ENCODE measurements at places on chromosomes 4 and X.
A peak's percentile ranks its signal among the peaks of the same experiment; 100 is the strongest.

- H3K27me3 ChIP-seq, result peaks cover 29% of the 10 kb centered on the region
- no peak overlapping the region for H3K4me3 ChIP-seq
- DNase-seq, result no peak
- no peak overlapping the region for H3K27ac ChIP-seq
- H3K36me3 ChIP-seq, result peaks cover 2% of the 10 kb centered on the region
- peaks cover 16% of the 10 kb centered on the region for H3K4me1 ChIP-seq
These were observed 2.6 kb downstream of the PNCK start for GRCh38 chrX:153670748-153671588.

GRCh38 chrX:133294126-133294525 is 76.0 kb upstream of the TFDP3 start:
- no peak overlapping the region for H3K27ac ChIP-seq
- no peaks in the 10 kb centered on the region for H3K36me3 ChIP-seq

- H3K4me3 ChIP-seq, result peak overlapping the region; percentile 97
- H3K4me1 ChIP-seq, result peaks cover 9% of the 10 kb centered on the region
- peaks cover 15% of the 10 kb centered on the region for H3K27me3 ChIP-seq
- H3K36me3 ChIP-seq, result no peaks in the 10 kb centered on the region
- DNase-seq, result no peak
These were observed 39.7 kb downstream of the ENPEP start for GRCh38 chr4:110515676-110516075.

- H3K36me3 ChIP-seq, result no peaks in the 10 kb centered on the region
- no peak overlapping the region for H3K4me3 ChIP-seq
- DNase-seq, result no peak
- H3K27me3 ChIP-seq, result no peaks in the 10 kb centered on the region
- H3K4me1 ChIP-seq, result no peaks in the 10 kb centered on the region
- no peak overlapping the region for H3K27ac ChIP-seq
These were observed 152.6 kb downstream of the GRIA3 start for GRCh38 chrX:123336666-123337065.

- H3K36me3 ChIP-seq, result no peaks in the 10 kb centered on the region
- peaks cover 5% of the 10 kb centered on the region for H3K4me1 ChIP-seq
- peak overlapping the region; percentile 61 for H3K27ac ChIP-seq
These were observed 29.6 kb downstream of the ADH7 start for GRCh38 chr4:99405433-99406115.

- no peak for DNase-seq
- H3K36me3 ChIP-seq, result no peaks in the 10 kb centered on the region
- no peak overlapping the region for H3K27ac ChIP-seq
- H3K4me1 ChIP-seq, result no peaks in the 10 kb centered on the region
These were observed 212.7 kb downstream of the GRID2 start for GRCh38 chr4:92516450-92516849.

DNA sequence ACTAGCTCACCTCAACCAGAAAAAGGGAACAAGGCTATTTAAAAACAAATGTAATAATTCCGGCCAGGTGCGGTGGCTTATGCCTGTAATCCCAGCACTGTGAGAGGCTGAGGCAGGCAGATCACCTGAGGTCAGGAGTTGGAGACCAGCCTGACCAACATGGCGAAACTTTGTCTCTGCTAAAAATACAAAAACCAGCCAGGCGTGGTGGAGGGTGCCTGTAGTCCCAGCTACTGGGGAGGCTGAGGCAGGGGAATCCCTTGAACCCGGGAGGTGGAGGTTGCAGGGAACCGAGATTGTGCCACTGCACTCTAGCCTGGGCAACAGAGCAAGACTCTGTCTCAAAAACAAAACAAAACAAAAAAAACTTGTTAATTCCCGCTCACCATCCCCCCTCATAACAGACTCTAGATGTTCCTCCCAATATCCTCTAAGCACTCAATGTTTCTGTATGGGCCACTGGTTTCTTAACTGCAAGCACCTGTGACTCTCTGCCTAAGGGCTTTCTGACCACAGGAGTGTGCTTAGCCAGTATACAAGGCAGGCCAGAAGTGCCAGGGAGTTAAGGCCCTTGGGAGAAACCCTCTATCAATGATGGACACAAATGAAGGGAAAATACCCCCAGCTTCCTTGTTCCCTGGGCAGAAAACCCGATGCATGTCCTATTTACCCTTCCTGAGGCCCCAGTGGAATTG is 21.0 kb upstream of the THOC2 start:
- no peak overlapping the region for H3K4me3 ChIP-seq
- peaks cover 3% of the 10 kb centered on the region for H3K36me3 ChIP-seq
- no peak for DNase-seq
- H3K4me1 ChIP-seq, result no peaks in the 10 kb centered on the region
- H3K27ac ChIP-seq, result no peak overlapping the region

DNA sequence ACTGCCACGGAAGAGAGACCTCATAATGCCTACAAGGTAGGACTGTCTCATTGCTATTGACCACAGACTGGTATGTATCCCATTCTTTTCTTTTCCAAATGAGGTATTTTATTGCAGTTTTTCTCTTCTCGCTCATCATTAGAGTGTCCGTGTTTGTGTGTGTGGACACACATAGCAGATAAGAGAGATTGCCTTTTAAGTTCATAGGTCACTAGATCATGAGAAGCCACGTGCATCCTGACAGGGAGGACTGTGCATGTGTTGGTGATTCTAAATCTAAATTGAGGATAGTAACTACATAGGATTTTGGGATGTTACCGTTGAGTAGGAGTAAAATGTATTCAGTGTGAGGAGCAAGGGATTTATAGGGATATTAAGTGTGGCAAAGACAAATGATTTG is 37.3 kb downstream of the HPGD start:
- DNase-seq, result no peak
- no peak overlapping the region for H3K4me3 ChIP-seq
- H3K27ac ChIP-seq, result no peak overlapping the region

DNA sequence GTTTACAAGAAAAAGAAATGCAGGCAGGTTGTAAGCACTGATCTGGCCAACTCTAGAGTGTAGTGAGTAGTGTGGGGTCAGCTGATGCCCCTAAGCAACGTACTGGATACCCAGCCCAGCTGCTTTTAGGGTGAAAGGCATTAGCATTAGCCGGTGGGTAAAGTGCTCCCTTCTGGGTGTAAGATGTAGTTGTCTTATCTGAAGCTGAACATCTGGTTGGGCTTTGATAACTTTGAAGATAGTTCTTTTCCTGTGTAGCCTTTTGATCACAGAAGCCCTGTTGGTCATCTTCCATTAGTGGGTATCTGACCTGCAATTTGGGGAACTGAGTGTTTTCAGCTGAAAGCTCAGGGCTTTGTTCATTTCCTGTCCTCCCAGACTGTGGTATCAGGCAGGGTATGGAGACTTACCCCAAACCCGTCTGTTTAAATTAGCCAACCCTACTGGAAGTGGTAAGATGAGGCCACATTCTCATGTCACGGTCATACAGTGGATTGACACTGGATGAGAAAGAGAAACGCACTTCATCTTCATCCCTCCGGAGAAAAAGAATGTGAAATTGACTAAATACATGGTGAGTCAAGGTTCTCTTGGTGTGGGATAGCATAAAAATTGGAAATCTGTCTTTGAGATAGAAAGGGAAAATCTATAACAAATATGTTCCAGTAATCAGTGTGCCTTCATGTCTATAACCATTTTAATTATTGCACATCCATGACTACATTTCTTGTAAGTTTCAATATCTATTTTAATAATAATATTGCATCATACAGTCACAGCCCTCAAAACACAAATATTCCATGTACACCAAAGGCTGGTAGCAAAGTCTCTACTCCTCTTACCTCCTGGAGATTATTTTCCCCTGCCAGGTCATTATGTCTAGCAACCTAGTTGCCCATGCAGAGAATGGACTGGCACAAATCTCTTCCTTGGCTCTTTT is 8.7 kb downstream of the RHOH start:
- H3K27me3 ChIP-seq, result no peaks in the 10 kb centered on the region
- peaks cover 63% of the 10 kb centered on the region for H3K4me1 ChIP-seq
- H3K27ac ChIP-seq, result peak overlapping the region; percentile 99
- H3K36me3 ChIP-seq, result peaks cover 14% of the 10 kb centered on the region
- DNase-seq, result no peak

- no peak within 1 kb of the TSS for H3K27ac ChIP-seq
- no peak within 1 kb of the TSS for H3K4me3 ChIP-seq
- H3K36me3 ChIP-seq, result peaks cover 4% of the 10 kb centered on the region
These were observed at the start of gene CRMP1 for GRCh38 chr4:5893004-5893580. CRMP1 (minus strand) TSS chr4:5893086; CDS start chr4:5892969, 117 bp downstream.

GRCh38 chrX:155841232-155841631 is 39.9 kb upstream of the VAMP7 start:
- no peak for DNase-seq
- H3K27ac ChIP-seq, result no peak overlapping the region

DNA sequence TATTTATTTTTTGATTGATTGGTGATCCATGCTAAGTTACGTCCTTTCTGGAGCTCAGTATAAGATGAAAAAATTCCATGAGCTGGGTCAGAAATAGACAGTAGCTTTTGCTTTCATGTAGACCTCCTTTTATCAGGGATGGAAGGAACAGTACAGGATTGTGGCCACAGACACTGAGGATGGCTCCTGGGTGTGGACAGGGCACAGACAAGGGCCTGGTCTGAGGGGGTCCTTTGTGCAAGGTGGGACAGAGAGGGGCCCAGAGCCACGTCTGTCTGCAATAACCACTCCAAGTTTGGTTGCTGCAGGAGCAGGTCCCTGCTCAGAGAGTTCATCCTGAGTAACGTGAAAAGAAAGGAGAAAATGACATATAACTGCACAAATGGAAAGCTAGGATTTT is 127.1 kb downstream of the ENPP6 start:
- DNase-seq, result no peak
- no peak overlapping the region for H3K27ac ChIP-seq
- H3K4me1 ChIP-seq, result peaks cover 2% of the 10 kb centered on the region
- H3K4me3 ChIP-seq, result no peak overlapping the region

DNA sequence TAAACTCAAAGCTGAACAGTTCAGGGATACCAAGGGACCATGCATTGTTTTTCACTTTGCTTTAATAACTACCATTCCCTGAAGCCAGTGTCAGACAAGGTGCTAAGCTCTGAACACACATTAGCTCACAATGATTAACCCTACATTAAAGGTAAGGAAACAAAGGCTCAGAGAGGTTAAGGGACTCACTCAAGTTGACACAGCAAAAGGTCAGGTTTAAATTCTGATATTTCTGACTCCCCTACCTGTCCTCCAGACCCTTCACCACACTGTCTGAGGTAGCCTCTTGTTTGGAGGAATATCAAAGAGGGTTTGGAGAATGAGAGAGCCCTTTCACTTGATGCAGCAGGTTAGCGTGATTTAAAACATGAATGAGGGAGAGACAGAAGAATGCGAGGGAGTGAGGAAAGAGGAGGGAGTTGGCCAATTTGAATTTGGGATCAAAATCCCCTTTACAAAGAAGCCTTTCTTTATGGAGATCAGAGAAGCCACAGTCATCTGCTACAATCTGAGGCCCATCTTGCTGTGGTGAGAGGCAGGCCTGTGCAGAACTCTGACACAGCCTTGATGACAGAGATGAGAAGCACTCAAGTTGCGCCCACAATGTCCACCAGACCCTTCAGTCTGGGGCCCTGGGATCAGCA is 103.5 kb downstream of the FHDC1 start:
- no peak overlapping the region for H3K27ac ChIP-seq
- no peak for DNase-seq
- H3K4me3 ChIP-seq, result no peak overlapping the region
- no peaks in the 10 kb centered on the region for H3K4me1 ChIP-seq
- H3K27me3 ChIP-seq, result peaks cover 31% of the 10 kb centered on the region

DNA sequence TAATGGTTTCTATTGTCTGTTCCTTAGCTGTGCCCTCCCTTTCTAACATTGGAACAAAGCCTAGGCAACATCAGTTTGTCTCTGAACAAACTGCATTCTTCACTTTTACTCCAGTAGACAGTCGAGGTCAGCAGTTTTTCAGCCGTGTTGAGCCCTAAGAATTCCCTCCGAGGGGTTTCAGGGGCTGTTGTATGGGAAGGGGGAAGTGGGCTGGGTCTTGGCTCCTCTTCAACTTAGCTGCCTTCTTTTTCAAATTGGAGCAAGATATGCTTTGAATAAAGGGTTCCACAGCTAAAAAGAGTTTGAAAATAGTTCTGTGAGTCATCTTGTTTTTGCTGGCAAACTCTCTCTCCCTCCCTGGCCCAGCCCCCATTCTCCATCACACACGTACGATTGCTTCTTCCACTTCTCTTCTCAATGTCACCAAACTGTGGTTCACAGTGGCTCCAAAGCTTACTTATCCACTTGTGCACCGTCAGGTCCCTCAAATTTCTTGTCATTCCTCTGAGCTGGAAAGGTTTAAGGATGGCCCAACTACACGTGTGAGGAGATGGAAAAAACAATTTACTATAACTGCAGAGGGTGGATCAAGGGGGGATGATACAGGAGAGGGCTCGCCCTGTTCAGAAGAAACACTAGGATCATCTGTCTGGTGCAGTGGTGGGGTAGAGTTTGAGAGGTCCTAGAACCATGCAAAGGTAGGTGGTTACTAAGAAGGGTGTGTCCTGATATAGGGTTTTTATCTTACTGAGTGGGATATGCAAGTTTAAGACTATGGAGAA is 9.2 kb upstream of the MAML3 start:
- H3K27me3 ChIP-seq, result peaks cover 7% of the 10 kb centered on the region
- no peaks in the 10 kb centered on the region for H3K36me3 ChIP-seq
- H3K4me3 ChIP-seq, result no peak overlapping the region
- peaks cover 3% of the 10 kb centered on the region for H3K4me1 ChIP-seq

DNA sequence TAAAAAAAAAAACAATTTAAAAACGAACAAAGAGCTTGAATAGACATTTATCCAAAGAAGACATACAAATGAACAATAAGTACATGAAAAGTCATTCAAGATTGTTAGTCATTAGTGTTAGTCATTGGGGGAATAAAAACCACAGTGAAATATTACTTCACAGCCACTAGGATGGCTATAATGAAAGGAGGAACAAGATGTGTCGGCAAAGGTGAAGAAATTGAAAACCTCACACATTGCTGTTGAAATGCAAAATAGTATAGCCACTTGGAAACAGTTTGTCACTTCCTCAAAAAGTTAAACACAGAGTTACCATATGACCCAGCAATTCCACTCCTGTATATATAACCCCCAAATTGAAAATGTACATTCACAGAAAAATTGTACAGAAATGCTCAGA is 45.2 kb upstream of the SLC39A8 start:
- H3K4me1 ChIP-seq, result peaks cover 2% of the 10 kb centered on the region
- no peak overlapping the region for H3K4me3 ChIP-seq
- peaks cover 7% of the 10 kb centered on the region for H3K36me3 ChIP-seq
- H3K27me3 ChIP-seq, result peaks cover 23% of the 10 kb centered on the region
- H3K27ac ChIP-seq, result no peak overlapping the region
- no peak for DNase-seq
